NCI-H1105 treated with DMSO at 0.1 percent for 48 hours (cell line): ENCODE measurements at places on chromosomes 7 and 10.

DNA sequence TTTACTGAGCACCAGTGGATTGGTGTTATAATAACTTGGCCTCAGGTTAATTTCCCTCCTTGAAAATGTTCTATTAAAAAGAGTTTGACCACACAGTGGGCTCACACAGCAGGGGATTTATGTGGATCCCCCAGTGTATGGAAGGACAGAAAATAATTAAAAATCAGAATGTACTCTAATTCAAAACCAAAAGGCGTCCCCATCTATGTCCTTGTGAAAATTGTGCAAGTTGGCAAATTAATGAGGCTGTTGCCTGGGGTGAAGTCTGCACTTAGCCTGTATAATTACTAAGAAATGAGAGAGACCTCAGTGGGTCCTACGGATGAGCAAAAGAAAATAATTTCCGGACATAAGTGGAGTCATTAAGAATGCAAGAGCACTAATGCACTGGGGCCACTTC, 31.1 kb downstream of the PIK3CG start:
- DNase-seq: no peak

- no peak for DNase-seq
These were observed 2.9 kb downstream of the CLEC5A start for GRCh38 chr7:141943846-141944245.

DNA sequence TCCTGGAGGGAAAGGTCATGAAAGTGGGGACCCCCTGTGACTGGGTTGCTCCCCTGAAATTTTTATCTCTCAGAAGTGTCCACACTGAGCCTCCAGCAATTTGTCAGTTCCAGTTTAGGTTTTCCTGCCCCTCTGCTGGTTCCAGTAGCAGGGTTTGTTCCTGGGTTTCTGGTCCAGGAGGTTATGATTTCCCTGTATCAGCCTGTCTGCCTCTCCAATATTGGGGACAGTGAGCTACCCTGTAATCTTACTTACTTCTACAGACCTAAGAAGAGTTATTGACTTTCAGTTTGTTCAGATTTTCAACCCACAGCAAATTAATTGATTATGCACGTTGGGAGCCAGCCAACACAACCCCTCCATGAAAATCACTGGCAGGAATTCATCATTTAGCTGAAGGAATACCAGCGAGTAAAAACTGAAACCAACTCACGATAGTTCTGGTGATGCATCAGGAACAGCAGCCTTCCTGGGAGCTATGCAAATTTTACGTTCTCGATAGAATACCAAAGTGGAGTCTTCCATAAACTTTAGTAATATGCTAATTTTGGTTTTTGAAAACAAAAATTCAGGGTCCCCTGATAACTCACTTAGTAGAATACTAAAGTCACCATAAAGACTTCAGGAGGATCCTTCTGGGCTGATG, 31.3 kb upstream of the IL15RA start:
- DNase-seq: no peak

GRCh38 chr10:122662231-122662630, 37.4 kb downstream of the C10orf120 start:
- DNase-seq: no peak

- no peak for DNase-seq
These were observed 59.4 kb downstream of the CDK14 start for GRCh38 chr7:90655566-90655965.

DNA sequence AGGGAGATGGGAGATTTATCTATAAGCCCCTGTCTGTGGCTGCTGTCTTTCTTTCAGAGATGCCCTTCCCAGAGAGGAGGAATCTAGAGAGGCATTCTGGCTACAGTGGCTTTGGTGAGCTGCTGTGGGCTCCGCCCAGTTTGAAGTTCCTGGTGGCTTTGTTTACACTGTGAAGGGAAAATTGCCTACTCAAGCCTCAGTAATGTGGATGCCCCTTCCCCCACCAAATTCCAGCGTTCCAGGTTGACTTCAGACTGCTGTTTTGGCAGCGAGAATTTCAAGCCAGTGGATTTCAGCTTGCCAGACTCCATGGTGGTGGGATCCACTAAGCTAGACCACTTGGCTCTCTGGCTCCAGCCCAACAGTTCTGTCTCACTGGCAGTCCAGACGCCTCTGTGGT, 951.6 kb downstream of the CCSER2 start:
- DNase-seq: peak; percentile 1

GRCh38 chr7:139993169-139993568, 69.6 kb downstream of the PARP12 start:
- no peak for DNase-seq

GRCh38 chr7:70763961-70764691, 367.8 kb upstream of the GALNT17 start:
- DNase-seq: no peak

DNA sequence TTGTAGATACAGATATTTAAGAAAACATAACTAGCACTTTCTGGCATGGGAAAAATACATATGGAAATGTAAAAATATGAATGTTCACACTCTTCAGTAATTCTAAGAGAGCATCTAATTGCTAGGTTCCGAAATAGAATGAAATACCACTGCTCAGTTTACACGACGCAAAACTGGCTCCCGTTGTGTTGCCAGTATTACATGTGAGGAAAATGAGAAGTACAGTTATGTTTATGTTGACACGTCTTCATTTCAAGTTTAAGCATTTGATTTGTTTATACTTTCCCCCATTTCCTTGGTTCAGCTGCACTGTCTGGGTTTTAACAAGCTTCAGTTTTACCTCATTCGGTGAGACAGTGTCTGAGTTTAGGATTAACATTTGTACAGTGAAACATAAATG, 275.8 kb upstream of the SEMA3D start:
- no peak for DNase-seq

DNA sequence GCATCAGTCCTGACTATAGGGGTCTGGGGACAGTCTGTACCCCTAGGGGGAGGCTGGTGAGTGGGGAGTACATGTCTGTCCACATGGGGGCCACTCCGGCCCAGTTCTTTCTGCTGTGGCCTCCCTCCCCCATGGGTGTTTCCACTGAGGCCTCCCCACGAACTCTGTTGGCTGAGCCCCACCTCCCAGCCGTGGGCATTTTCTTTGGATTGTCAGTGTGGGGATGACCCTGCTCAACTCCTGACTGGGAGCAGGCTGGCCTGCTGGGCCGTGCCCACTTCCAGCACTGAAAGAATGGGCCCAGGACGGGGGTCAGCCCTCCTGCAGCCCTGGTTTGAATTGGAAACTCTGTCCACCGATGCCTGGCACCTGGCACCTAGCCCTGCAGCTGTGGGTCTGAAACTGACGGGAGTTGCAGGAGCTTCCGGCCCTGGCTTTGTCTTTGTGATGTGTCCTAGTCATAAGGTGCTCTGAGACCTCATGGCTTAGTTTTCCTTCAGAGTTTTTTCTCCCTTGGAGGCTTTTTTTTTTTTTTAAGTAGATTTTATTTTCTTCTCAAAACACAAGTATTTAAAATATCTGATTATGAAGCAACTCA, 46.5 kb downstream of the LHPP start:
- DNase-seq: no peak

DNA sequence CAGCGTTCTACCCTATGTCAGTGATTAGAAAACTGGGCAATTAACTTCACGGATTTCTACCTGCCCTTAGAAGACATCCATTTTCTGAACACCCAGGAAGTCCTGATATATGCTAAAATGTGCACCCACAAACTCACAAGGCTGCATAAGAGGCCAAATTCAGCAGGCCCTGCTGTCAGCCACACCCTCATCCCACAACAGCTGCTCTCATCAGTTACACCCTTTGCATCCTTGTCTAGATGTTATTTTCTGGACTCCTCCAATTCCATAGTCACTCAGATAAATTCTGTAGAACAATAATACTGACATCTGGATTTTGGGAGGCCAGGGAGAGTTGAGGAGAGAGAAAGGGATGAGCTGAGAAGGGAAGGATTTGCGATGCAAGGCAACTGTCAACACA, 208.9 kb downstream of the TAX1BP1 start:
- DNase-seq: no peak

DNA sequence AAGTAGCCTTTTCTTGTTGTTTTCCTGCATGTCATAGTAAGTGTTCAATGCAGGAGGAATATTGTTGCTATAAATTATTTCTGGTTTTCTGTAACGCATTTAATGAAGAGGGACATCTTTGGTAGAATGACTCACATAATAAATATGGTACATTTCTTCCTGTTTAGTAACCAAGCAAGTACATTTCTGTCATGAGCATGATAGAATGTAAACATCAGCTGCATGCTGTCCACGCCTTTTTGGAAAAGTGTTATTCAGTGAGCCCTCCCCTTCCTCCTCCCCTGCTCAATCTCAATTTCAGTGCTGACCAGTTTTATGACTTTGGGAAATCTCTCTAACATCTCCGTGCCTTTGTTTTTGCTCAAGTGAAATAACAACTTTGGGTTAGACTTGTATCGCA, 664.0 kb downstream of the XPNPEP1 start:
- DNase-seq: no peak
